ENCODE measurements at places on chromosomes 11 and 22.

- no peak for DNase-seq
These were observed 43.3 kb downstream of the SESN3 start for GRCh38 chr11:95187723-95188122.

- no peak for DNase-seq
These were observed 53.1 kb downstream of the FBXO7 start for GRCh38 chr22:32527756-32528155.

- DNase-seq: no peak
These were observed 21.2 kb downstream of the SCGB1A1 start for GRCh38 chr11:62439785-62440602.

- no peak for DNase-seq
These were observed 6.7 kb upstream of the TRIM44 start for GRCh38 chr11:35655856-35656255.

DNA sequence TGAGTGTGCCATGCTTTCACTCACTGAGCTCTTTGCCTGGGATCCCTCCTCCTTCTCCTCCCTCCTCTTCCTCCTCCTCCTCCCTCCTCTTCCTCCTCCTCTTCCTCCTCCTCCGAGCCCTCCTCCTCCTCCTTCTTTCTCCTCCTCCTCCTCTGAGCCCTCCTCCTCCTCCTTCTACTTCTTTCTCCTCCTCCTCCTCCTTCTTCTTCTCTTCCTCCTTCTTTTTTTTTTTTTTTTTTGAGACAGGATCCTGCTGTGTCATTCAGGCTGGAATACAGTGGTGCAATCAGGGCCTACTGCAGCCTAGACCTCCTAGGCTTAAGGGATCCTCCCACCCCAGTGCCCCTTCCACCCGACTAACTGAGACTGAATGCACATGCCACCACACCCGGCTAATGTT, 62.3 kb downstream of the DEUP1 start:
- no peak for DNase-seq

- no peak for DNase-seq
These were observed 21.4 kb downstream of the GNAZ start for GRCh38 chr22:23091760-23092159.

DNA sequence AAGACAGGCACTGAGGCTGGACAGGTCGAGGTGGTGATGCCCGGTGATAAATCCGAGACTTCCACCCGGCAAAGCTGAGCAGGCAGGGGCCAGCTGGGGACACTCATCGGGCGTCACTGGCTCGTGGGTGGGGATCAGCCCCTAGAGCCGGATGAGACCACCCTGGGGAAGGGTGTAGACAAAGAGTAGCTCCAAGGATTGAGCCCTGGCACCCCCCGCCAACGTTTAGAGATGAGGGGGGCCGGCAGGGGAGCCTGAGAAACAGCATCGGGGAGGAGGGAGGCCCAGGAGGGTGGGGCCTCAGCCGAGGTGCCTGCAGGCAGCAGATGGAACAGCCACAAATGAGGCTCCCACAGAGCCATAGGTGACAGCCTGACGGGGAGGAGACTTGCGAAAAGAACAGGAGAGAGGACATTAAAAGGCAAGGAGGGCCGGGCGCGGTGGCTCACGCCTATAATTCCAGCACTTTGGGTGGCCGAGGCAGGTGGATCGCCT, 27.4 kb upstream of the CBX7 start:
- no peak for DNase-seq

- DNase-seq: no peak
These were observed 332 bp downstream of the TEAD1 start for GRCh38 chr11:12674571-12674935.

GRCh38 chr11:121452609-121453150, at the start of gene SORL1-AS1:
SORL1-AS1 (minus strand) TSS chr11:121452967.
- DNase-seq: no peak

DNA sequence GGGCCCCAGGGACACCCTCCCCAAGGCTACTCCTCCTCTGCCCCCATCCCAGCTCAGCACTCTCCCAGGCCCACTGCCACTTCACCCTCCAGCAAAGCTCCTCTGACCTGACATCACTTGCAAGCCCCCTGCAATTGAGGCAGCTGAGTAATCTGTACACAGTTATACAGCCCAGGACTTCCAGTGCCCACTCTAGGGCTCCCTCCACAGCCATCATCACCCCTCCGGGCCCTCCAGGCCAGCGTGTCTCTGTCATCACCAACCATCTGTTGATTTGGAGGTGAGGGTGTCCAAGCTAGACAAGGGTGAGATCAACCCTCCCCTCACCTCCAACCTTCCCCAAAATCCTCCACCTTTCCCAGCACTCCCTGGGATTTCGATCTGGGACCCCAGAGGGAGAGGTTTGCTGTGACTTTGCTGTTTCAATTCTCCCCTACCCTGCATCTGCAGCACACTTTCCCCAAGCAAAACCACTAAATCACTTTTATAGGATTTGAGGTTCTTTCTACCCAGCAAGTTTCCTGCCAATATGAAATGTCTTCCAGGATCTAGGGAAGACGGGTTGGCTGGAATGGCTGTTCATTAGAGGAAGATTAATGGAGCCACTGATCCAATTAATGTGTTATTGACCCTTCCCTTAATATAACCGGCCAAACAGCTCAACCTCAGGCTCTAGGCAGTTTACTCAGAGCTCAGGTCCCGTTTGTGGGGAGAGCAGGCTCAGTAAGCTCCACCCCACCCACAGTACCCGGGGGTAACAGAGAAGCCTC, 92.9 kb downstream of the CHST1 start:
- DNase-seq: no peak

DNA sequence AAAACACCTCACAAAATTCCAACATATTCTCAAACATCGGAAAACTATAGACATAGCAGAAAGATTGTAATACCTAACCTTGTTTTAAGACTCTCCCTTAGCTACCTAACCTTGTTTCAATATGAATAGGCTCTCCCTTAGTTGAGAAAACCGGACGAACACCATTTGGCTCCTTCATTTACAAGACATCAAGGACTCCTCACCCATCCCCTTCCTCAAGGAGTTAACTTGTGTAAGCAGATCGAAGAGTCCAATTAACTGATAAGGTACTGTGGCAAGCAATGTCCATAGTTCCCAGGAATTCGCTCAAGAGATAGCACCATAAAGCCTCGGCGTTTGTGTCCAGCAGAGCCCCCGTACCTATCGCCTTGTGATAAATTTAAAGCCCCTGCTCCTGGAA, 4.6 kb upstream of the ACRV1 start:
- DNase-seq: no peak

DNA sequence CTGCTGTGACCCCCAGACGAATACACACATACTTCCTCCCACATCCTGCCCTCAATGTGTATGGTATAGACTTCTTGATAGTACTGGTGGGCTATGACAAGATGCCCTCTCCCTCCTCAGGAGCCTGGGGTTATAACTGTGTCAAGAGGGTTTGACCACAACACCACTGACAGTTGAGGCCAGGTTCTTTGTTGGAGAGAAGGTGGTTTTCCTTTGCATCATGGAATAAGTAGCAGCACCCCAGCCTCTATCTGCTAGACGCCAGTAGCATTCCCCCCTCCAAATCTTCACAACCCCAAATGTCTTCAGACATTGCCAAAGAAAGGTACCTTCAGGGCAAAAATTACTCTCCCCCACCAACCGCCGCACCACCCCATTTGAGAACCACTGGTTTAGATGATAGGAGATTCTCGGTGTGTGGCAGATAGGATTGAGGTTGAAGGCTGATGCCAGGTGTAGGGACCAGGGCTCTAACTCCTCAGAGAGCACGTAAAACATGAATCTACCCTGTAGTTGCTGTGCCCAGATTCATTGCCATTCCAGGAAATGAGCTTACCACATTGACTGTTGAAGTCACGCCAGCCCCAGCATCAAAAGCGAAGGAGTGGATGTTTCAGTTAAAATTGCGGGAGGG, 5.5 kb upstream of the MYO18B start:
- no peak for DNase-seq

DNA sequence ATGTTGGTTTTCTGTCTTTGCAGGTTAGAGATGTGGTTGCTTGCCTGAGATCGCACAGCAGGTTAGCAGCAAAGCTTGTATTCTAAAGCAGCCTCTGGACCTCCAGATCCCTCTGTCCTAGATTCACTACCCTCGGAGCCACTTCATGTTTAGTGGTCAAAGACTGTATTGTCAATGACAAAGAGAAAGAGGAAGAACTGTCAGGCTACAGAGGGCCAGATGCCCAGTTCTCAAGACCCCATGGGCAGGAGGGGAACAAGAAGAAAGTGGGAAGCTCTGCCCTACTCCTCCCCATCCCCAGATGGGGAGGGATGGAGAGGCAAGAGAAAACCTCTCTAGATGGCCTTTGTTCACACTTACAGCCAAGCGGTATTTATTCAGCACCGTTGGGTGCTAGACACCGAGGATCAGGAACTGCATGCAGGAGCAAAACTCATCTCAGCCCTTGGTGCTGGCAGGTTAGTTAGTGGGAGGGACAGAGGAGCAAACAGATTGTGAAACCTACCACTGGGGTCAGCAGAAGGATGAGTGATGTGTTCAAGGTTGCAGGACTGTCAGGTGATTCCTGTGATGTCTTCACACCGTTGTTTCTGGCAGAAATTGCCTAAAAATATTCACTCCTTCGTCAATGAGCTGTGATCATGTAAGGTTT, 38.3 kb upstream of the PTPRJ start:
- DNase-seq: no peak

DNA sequence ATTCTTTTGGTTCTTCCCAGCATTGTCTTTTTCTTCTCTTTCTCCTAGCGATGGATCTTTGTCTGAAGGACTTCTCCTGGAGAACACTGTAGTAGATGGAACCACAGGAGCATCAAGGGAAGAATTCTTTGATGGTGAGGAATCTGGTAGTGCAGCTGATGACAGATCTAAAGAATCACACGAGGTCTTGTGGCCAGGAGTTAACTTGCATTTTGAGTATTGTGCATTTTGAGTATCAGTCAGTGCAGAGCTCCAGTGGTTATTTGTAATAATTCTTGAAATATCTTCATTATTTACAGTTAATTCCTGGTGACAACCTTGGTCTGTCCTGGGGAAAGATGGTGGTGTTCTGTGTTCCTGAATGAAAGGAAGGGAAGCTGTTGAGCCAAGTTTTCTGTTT, 14.5 kb upstream of the POGLUT3 start:
- no peak for DNase-seq

DNA sequence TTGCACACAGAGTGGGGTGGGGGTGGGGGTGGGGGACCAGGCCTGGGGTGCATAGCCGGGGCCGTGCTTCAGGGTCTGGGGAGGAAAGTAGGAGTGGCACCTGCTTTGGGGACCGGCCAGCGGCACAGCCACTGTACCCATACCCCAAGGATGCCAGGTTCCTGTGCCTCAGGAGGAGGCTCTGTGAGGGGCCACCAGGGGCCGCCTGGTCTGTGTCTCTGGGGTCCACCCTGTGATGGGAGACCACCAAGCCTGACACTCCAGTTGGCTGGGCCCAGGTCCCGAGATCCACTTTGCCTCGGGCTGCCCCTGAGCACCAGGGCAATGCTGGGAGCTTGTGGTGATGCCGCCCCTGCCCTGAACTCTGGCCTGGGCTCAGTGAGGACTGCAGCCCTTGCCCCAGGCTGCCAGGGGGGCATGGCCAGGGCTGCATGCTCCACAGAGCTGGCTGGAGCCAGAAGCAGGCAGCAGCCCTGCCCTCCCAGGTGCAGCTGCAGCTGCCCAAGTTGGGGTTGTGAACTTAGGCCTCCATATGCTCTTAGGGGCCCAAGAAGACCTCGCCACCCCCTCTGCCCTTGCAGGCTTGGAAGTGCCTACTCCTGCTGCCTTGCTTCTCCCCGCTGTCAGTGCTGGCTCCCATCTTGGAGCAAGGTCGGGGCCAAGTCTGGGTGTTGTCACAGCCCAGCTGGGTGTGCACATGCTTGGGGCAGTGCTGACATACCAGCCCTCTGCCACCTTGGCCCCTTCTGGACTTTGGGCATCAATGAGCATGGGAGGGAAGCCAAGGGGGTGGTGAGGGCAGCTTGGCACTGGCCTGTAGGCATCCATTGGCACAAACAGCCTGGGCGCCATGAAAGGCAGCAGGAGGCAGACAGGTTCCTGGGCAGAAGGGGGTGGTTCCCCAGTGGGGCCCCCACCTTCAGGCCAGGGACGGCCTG, 123.3 kb upstream of the THY1 start:
- DNase-seq: no peak

GRCh38 chr11:4030197-4030596, 64.4 kb upstream of the RRM1 start:
- no peak for DNase-seq

DNA sequence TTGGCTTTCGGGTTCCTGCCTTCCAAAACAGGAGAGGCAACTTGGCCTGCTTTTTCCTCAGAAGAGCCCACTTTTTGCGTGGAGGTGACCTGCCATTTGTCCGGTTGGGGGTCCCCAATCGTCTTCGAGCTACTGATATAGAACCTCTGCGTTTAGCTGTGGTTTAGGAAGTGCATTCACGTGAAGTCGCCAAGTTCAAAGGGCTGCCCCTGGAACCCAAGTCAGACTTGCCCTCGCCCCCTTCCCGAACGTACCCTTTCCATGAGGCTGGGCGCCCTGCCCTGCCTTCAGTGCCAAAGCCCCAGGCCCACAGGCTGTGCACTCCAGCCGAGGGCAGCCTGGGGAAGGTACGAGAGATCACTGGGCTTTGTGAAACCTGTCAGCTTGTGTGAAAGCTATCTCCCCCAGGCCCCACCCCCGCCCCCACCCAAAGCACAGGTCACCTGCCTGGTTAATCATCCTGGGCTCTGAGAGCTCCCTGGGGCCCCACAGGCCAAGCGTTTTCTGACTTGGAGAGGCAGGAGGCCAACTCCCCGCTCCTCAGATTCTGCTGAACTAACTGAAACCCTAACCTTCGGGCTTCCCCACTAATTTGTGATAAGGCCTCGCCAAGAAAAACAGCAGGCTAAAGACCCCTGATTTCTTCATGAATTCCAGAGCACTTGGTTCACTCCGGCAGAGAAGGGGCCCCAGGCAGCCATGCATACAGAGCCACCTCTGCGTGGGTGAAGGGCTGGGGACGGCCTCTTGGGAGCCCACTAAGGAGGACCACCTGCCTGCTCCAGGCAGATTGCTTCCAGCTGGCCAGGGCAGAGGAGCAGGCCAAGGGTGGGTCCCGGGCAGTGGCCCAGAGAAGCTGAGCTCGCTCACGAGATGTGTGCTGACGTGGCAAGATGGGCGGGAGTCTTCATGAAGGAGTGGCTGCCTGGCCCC, 25.8 kb upstream of the KCNQ1OT1 start:
- DNase-seq: no peak

DNA sequence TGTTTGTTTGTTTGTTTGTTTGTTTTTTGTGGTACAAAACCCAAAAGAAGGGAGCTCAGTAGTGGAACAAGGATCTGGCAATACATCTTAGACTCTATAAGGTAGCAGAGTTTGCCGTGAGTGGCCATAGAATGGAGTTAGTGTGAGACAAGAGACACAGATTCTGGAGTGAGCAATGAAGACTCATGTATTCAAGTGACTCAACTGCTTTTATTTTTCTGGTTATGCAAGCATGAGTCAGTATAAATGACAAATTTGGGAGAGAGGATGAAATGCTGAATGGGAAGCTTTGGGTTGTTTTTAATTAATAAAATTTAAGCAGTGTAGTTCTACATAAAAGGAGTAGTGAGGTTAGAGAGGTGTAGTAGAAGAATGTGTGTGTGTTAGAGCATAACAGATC, 143.6 kb upstream of the ANO5 start:
- no peak for DNase-seq

DNA sequence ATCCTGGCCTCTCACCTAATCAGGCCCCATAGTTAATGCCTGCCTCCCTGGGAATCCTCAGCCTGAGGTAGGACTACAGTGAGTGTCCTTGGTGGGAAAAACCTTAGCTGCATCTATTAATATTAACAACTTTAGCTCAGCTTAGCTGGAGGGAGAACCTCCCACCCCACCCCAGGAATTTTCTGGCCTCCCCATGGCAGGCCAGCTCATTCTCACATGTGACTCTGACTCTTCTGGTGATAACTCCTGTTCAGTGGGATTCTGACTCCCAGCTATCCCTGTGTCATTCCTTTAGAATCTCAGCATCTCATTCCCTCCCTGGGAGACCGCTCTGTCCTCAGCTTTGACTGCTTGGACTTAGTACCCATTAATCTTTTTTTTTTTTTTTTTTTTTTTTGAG, 14.5 kb downstream of the ART5 start:
- DNase-seq: no peak
